Frontal cortex (tissue), 4 donors: ENCODE measurements at places on chromosomes 4 and X. TPM values are rescaled to one million over a fixed set of nuclear protein-coding genes. Genes with fewer than 3 reads are reported as not detected.

The ARSH gene
- not detected for total RNA-seq

The LIAS gene
- 7.7 TPM for total RNA-seq

The DNAAF6 gene
- total RNA-seq, result not detected

The SSX3 gene
- total RNA-seq, result not detected

The CT55 gene
- total RNA-seq, result not detected

The PHOX2B gene
- total RNA-seq, result not detected

The PRKG2 gene
- 13.0 TPM for total RNA-seq

The ARHGAP6 gene
- 3.3 TPM for total RNA-seq

The CDS1 gene
- total RNA-seq, result 8.6 TPM

The NKX1-1 gene
- total RNA-seq, result not detected

The RNF212 gene
- 3.3 TPM for total RNA-seq

The PROM1 gene
- total RNA-seq, result 87.6 TPM

The MAGEA12 gene
- not detected for total RNA-seq

The PGRMC1 gene
- 260 TPM for total RNA-seq

The TRAPPC11 gene
- 84.4 TPM for total RNA-seq

The CTAG1A gene
- not detected for total RNA-seq

The ARR3 gene
- not detected for total RNA-seq

The MAD2L1 gene
- total RNA-seq, result 4.9 TPM

The ALG13 gene
- total RNA-seq, result 36.3 TPM

The DTHD1 gene
- under 0.01 TPM for total RNA-seq

The CFAP99 gene
- not detected for total RNA-seq

The FGF16 gene
- 0.41 TPM for total RNA-seq

The WNK3 gene
- total RNA-seq, result 71.3 TPM

The ASMT gene
- 0.41 TPM for total RNA-seq

The ERAS gene
- not detected for total RNA-seq

The CNGA2 gene
- not detected for total RNA-seq

The TDO2 gene
- total RNA-seq, result not detected

The PITX2 gene
- not detected for total RNA-seq

The DOK7 gene
- total RNA-seq, result under 0.01 TPM

The PABPC1L2B gene
- not detected for total RNA-seq

The ARHGAP4 gene
- 5.7 TPM for total RNA-seq

The TRIM61 gene
- 1.6 TPM for total RNA-seq

The DMD gene
- 56.7 TPM for total RNA-seq

The TRPC3 gene
- total RNA-seq, result 9.4 TPM

The OPHN1 gene
- total RNA-seq, result 39.1 TPM

The OTC gene
- total RNA-seq, result 0.41 TPM

The CYLC1 gene
- under 0.01 TPM for total RNA-seq

The WAS gene
- total RNA-seq, result 2.0 TPM

The MAGEB10 gene
- not detected for total RNA-seq

The ELF4 gene
- 0.41 TPM for total RNA-seq

The SEPTIN6 gene
- 69.3 TPM for total RNA-seq

The GPC3 gene
- total RNA-seq, result 3.3 TPM
